CD4-positive, alpha-beta T cell treated with Interleukin-6 at 100 ng/mL for 8 hours (primary cell): ENCODE measurements at places on chromosomes 16 and 17.

DNA sequence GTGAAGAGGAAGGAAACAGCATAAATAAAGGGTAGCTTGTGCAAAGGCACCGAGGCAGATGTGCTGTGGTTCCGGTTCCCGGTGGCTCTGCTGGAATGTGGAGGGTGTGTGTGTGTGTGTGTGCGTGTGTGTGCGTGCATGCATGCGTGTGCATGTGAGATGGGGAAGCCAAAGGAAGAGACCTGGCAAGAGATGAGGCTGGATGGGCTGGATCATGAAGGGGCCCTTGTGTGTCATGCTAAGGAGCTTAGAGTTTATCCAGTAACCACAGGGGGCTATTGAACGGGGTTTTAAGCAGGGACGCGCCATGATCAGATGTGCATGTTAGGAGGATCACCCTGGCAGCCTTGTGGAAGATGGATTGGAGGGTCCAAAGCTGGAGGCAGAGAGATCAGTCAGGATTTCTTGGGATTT, 8.3 kb downstream of the WSCD1 start:
- DNase-seq: no peak

GRCh38 chr17:49616086-49616485, 40.4 kb downstream of the NXPH3 start:
- no peak for DNase-seq

DNA sequence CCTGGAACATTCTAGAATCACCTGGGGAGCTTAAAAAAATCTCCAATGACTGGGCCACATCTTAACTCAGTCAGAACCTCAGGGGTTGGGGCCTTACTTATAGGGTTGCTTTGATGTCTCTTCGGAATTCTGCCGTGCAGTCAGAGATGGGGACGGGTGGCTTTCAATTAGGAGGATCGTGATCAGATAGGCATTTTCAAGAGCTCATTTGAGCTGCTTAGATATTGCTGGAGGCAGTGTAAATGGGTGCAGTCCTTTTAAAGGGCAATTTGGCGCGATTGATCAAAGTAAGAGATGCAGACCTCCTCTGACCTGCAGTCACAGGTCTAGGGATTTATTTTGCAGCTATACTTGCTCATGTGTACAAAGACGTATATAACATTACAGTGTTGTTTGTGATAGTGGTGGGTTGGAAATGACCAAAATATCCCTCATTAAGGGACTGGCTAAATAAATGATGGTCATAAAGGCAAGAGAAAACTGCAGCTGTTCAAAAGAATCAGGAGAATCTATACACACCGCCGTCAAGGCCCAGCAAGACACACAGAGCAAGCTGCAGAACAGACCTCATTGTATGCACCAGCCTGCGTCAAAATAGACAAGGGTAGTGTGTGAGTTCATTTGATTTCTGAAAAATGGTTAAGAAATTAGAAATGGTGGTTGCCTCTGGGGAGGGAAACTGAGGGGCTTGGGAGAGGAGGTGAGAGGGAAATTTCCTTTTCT, 6.3 kb upstream of the KCNG4 start:
- DNase-seq: no peak

- no peak for DNase-seq
Observed at GRCh38 chr17:39357488-39357887, 43.9 kb downstream of the FBXL20 start.

- no peak for DNase-seq
Observed at GRCh38 chr17:61251939-61252865, 147.4 kb upstream of the TBX2 start.

DNA sequence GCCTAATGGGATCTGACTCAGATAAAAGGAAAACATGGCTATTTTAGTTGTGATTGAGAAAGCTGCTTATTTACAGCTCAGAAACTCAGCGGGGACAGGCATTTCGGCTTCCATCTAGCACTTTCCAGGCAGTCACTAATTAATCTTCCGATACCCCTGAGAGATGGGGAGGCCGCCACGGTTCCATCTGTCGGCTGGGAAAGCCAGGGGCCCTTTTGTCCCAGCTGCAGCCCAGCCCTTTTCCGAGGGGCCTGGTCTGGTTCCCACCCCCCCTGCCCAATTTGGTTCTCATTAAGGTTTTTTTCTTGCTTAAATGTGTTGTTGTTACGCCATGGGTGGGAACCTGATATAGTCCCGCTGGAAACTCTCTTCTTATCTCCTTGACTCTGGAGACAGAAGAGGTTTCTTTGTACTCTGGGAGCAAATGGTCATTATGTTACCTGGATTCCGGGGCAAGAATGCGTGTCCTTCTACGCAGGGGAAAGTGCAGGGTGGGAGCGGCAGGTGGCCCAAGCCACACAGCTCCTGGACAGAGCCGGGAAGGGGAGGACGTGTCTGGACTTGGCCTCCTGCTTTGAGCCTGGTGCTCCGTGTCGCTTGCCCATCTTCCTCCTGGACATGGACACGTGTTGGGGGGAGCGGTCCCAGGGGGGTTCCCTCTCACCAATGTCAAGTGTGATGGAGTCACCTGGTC, 50.9 kb upstream of the GSE1 start:
- no peak for DNase-seq

DNA sequence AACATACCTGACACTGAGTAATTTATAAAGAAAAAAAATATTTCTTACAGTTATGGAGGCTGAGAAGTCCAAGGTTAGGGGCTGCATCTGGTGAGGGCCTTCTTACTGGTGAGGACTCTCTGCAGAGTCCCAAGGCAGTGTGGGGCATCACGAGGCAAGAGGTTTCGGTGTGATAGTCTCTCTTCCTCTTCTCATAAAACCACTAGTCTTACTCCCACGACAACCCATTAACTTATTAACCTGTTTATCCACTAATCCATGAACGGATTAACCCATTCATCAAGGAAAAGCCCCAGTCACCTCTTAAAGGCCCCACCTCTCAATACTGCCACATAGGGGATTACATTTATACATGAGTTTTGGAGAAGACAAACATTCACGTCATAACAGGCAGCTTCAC, 20.1 kb downstream of the CIITA start:
- no peak for DNase-seq

DNA sequence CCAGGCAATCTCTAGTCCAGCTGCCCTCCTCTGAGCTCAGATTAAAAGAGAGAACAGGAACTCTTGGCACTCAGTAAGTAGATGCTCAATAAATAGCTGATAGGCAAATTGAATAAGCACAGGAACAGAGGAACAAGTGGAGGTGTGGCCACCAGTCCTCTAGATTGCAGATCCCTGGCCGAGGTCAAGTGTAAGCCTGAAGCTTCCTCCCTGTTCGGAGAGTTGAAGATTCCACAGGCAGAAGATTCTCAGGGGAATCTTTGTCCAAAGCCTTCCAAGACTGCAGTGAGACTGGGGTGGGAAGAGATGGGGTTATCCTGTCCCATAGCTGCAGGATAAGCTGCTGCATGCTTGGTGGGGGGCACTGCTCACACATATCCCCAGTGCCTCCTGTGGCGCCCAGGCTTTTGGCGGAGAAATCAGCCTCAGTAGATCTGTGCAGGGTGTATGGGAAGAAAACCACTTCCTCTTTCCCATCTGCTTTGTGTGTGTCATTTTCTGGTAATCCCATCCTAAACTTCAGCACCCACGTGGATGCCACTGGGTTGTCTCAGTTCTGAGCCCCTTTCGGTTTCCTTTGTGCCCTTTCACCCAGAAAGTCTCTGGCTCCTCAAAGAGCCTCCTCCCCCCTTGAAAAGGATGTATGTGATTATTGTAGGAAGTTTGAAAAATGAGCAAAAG, 12.1 kb downstream of the CD300A start:
- peak; percentile 59 for DNase-seq

- no peak for DNase-seq
Observed at GRCh38 chr17:82698974-82699442, 510 bp upstream of the RAB40B start.

- no peak for DNase-seq
Observed at GRCh38 chr17:81272616-81273015, 22.5 kb downstream of the SLC38A10 start.

- no peak for DNase-seq
Observed at GRCh38 chr16:87017371-87018012, 299.7 kb downstream of the C16orf95 start.

DNA sequence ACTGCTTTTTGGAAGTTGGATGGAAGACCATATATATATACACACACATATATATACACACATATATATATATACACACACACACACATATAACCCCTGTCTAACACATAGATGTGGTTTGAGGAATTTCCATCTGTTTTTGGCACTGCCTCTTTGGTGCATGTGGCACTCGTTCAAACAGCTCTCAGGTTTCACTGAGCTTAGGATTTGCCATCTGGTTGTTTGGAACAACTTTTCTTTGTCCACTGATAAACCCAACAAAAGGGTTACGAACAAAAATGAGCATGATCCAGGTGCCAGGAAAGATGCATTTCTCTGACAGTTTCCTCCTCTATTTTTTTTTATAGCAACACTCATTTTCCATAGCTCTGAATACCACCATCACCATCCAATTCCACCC, 14.6 kb upstream of the KCNJ16 start:
- no peak for DNase-seq

DNA sequence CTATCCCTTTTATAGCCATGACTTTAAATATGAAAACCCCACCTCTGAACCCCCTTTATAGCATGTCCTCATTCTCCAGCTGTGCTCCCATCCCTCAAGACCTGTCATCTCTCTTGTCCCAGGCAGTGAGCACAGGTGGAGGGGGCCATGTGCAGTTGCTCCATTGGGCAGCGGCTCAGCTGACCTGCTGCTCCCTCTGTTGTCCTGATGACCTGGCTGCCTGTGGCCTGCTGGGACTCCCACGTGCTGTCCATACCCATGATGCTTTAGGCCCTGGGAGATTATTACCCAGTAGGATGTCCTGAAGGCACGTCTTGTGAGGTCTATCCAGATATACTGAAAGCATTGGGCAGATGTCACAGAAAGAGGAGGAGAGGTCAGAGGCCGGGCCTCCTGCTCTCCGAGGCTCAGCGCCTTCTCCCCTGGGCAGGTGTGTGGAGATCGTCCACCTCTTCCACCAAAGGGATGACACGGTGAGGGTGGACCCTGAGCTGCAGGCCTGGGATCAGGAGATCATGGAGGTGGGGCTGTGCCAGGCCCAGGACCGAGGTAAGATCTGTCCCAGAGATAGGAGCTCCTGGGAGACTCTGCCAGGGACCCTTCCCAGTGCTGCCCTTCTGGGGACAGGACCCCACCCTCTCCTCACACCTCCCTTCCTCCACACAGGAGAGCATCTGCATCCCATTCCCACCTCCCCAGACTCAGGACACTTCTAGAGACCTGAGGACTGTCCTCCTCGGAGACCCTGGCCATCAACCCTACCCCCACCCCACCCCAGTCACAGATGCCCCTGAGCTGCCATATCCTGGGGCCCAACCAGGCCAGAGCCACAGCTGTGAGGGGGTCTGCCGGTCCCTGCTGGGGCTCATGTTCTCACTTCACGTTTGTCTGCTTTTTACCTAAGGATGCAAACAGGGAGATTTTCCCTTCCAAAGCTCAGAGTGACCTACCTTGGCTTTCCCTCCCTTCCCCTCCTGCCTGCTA, 58.0 kb downstream of the GOSR1 start:
- DNase-seq: no peak

GRCh38 chr16:27351989-27352388, 38.2 kb downstream of the IL4R start:
- DNase-seq: no peak

DNA sequence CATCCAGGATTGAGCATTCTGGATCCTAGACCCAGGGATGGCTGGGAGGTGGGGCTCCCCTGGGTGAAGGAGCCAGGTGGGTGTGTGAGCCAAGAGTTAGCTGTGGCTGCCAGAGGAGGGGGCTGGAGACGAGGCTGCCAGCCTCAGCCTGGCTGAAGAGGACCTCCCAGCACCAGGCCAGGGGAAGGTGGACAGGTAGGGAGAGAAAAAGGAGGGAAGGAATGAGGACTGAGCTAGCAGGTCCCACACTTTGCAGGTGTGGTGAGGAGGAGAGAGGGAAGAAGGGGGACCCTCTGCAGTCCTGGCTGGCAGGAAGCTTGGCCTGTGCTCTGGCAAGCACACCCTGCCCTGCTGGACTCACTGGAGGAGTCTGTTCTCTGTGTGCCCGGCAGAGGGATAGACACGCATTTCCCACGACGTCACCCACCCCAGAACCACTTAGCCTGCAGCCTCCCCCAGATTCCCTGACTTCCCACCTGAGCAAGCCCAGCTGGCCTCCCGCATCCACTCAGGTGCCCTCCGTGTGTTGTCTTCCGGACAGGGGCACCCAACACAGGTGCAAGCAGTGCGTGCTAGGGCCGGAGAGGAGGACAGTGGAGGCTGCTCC, 42.0 kb downstream of the SOCS3 start:
- DNase-seq: no peak

DNA sequence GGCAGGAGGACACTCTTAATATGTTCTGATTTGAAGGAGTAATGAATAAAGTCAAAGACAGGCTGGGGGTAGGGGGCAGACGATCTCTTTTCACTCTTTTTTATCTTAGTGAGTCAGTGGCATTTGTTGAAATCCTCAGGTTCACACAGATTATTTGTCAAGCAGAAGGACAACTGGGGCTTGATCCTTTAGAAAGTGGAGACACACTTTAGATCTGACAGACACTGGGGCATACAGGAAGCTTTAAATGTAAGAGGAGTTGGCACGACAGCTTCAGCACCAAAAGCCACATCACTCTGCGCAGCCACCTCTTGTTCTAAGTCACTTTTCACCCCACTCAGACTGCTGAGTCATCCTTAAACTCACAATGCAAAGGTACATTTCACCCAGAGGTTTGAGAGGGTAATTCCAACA, 121.5 kb downstream of the STXBP4 start:
- peak; percentile 72 for DNase-seq

DNA sequence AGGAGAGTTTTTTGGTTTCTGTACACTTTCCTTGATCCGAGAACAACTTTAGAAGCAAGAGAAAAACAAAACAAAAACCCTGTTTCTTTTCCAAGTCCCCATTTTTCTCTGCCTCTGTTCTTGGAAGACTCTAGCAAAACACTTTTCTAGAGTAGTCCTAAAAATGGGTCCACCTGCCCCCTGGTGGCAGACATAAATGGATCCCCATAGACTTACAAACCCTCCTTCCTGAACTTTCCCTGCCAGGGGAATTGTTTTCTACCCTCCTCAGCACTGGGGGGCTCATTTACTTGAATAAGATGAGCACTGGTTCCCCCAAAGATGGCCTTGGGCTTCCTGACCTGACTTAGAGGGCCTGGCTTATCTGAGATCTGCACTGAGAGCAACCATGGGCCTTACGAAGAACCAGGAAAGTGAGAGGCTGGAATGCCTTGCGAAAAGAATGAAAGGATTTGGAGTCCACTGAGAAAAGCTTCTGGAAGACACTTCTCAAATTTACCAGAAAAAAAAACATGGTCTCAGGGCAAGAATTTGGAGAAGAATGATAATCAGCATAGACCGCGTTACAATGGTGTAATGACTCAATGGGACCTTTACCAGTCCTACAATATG, 48.0 kb upstream of the CDYL2 start:
- no peak for DNase-seq

DNA sequence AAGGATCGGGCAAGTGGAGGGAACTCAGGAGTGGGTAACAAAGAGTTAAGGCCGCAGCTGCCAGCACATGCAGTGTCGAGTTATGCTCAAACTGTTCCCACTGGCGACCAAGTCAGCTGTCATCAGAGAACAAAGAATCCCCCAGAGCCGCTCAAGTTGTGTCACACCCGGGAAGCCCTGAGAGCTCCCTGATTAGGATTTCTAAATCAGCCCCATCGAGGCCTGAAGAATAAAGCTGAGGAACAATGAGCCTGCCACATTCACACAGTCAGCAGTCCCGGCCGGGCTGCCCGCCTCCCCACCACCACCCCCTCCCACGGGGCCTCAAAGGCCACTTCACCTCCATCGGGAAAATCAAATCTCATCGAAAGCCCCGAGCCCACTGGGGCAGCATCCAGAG, 84.5 kb downstream of the SOX9 start:
- DNase-seq: no peak
